Esophagus squamous epithelium (tissue), 5 donors: ENCODE measurements at places on chromosomes 7 and 10.

- no peak for DNase-seq
These were observed 13.0 kb upstream of the ANTXRL start for GRCh38 chr10:46273506-46274477.

DNA sequence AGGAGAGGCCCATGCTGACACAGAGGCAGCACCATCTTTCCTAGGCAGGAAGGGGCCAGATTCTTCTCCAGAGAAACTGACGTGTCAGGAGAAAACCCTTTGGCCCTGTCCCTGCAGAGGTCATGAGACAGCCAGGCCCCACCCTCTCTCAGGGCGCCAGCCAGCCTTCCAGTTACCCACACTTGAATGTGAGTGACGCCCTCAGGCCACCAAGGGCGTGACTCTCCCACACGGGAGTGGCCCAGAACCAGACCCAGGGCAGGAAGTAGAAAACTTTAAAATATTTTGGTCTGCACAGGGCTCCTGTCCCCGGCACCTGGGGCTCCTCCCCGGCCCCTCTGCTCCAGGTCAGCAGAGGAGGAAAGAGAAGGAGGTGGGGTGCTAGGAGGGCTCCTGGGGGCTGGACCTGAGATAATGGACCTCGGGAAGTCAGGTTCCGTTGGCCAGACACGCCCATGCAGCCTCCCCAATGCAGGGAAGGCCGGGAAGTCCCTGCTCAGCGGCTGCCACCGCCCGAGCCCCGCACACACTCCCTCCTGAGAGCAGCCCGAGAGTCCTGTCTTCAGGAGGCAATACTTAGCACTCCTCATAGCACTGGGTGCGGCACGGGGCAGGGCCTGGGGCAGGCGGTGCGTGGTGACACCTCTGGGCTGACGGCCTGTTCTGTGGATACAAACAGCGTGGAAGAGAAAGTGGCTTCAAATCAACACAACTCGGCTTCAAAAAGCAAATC lies 67.0 kb upstream of the CFAP46 start:
- DNase-seq: no peak

- no peak for DNase-seq
These were observed 121.8 kb downstream of the WDR37 start for GRCh38 chr10:1177936-1178335.

DNA sequence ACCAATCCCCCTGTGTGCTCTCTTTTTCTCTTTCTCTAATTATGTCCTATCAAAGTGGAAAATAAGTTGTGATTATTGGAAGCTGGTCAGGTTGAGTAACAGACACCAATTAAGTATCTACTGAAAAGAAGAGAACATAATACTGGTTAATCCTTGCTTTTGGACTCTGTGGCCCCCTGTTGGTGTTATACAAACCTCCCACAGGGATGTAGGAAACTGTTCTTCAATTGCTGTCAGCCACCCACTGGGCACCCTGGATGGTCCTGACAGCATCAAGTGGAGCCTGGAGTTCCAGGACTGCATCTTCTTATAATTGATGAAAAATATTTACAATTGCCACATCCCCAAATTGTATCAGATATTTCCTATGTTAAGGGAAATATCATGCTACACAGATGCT lies 939.7 kb downstream of the KCNMA1 start:
- no peak for DNase-seq

GRCh38 chr10:103843045-103843444 lies 12.3 kb downstream of the SH3PXD2A start:
- no peak for DNase-seq

DNA sequence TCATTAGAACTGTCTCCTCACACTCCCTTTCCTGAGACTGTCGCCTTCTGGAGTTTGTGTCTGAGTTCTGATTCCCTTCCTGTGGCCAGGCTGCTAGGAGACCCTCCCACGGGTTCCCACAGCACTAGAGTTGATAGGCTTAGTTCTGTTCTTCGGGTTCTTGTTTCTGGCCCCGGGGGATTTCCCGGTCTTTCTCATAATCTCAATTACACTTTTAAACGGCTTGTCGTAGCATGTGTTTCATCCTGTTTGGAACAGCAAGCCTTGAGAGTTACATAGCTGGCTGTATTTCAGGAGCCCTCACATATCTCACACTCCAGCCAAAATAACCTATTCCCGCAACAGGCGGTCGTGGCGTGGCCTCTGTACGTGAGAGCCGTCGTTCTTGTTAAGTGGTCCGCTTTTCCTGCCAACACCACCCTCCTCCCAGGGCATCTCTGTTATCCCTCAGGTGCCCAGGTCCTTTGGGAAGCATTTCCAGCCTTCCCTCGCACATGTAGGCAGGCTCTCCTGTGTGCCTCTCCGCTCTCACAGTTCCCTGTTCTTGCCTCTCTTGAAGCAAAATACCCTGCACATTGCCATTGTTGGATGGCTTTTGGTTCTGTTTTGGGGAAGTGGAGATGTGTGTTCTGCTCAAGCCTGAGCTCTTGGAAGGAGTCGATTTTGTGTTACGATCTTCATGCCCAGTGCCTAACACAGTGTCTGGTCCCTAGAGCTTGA lies 46.0 kb downstream of the CDC123 start:
- DNase-seq: no peak

DNA sequence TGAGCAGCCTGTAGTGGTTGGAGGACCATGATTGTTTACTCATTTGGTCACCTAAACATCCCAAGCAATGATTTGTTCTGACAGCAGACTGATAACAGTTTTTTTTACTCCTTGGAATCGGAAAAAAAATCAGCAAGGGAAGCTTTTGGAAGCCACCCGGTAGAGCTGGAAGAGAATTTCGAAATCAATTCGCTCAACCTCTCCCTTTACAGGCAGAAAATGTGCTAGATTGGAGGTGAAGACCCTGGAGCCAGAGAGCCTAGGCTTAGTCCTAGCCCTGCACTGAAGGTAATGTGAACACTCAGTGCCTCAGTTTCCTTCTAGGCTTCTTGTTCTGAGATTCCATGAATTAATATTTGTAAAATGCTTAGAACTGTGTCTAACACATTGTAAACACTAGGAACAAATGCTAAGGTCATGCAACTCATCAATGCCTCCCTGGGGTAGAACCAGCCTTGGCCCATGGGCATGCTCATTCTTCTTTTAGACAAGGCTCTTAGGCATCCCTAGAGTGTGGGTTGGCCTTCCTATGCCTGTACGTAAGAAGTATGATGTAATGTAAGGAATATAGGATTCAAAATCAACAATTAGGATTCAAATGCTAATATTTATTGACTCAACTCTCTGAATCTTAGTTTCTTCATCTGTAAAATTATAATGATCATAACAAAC lies 52.7 kb downstream of the MET start:
- DNase-seq: no peak

- DNase-seq: no peak
These were observed 175.0 kb downstream of the PLPP4 start for GRCh38 chr10:120632047-120632446.

DNA sequence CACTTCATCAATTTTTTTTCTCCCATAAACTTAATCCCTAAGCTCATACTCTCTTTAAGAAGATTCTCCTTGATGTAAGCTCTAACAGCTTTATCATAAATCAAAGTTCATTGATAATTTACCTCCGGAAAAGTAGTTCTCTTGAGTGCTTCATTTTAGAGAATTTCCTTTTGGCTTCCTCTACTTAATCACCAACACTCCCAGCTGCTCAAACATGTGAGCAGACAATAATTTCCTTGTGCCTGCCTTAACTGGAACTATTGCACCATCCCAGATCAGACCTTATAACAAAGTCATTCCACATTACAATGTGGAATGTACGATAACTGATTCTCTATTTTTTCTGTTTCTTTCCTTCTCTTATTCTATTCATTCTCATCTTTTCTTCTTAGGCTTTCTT lies 5.9 kb downstream of the FEZF1 start:
- no peak for DNase-seq

- DNase-seq: no peak
These were observed 81.9 kb downstream of the BUB3 start for GRCh38 chr10:123236126-123236525.

- no peak for DNase-seq
These were observed 78.8 kb downstream of the FGFR2 start for GRCh38 chr10:121519411-121519810.

DNA sequence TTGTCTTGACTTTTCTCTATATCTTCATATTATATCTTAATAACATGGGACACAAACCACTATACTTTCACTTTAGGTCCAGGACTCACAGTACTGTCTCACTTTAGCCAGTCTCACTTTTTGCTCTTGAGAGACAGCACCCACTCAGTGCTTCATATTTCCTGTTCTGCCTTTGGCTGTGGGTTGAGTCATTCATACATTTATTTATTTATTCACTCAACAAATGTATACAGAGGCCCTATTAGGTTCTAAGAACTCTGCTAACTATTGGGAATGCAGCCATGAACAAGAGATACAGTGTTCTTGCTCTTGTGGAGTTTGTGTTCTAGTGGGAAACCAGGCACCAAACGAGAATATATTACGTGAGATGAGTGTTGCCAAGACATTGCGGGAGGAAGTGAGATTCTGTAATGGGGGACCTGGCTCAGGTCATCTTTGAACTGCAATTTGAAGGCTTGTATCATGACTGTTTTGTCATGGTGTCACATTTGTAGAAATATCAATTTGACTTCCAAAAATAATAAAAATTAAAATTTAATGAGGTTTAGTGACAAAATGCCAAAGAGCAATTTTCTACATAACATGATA lies 190.1 kb downstream of the SDHAF3 start:
- no peak for DNase-seq

GRCh38 chr10:125857185-125857760 lies 23.8 kb downstream of the DHX32 start:
- DNase-seq: no peak

GRCh38 chr10:71323407-71323806 lies 4.3 kb downstream of the SLC29A3 start:
- DNase-seq: no peak

DNA sequence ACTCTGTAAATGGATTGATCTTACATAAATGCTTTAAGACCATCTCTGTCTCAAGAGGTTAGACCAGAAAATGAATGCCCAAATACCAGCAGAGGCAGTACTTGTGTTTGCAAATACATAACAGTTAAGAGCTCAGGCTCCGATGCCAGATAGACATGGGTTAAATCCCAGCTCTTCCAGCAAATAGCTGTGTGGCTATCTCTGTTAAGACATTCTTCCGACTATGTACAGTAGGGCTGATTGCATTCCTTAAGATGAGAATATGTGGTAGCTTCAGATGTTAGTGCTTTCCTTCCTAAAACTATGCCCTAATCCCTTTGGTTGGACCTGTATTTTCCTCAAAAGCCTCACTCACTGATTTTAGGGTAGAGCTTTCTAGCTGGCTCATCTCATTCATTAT lies 2.2 kb downstream of the IDE start:
- no peak for DNase-seq

- DNase-seq: no peak
These were observed 17.9 kb upstream of the SGMS1 start for GRCh38 chr10:50641626-50642025.

DNA sequence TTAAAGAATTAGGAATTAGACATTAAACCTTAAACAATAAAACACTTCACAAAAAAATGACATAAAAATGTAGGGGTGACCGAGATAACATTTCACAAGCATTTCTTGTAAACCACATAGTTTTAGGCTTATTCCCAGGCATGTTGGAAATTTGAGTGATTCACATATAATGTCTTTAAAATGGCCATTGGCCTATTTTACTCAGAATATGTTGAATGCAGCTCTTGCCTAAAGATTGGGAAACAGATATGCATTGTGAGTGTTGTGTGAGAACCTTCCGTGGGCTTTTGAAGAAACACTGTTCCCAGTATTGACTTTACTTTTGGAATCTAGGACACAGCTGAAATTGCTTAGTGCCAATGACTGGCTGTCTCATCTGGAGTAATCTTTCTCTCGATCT lies 79.6 kb downstream of the ARL5B start:
- no peak for DNase-seq

GRCh38 chr7:99248391-99249095 lies 24.1 kb upstream of the MYH16 start:
- no peak for DNase-seq

- DNase-seq: no peak
These were observed 24.4 kb downstream of the AKR1E2 start for GRCh38 chr10:4850397-4850796.

GRCh38 chr7:108094346-108094745 lies 35.8 kb downstream of the LAMB4 start:
- DNase-seq: no peak

- no peak for DNase-seq
These were observed 1.8 kb upstream of the CLDN15 start for GRCh38 chr7:101239191-101239950.

- no peak for DNase-seq
These were observed 8.1 kb upstream of the DEPP1 start for GRCh38 chr10:44986670-44987069.

DNA sequence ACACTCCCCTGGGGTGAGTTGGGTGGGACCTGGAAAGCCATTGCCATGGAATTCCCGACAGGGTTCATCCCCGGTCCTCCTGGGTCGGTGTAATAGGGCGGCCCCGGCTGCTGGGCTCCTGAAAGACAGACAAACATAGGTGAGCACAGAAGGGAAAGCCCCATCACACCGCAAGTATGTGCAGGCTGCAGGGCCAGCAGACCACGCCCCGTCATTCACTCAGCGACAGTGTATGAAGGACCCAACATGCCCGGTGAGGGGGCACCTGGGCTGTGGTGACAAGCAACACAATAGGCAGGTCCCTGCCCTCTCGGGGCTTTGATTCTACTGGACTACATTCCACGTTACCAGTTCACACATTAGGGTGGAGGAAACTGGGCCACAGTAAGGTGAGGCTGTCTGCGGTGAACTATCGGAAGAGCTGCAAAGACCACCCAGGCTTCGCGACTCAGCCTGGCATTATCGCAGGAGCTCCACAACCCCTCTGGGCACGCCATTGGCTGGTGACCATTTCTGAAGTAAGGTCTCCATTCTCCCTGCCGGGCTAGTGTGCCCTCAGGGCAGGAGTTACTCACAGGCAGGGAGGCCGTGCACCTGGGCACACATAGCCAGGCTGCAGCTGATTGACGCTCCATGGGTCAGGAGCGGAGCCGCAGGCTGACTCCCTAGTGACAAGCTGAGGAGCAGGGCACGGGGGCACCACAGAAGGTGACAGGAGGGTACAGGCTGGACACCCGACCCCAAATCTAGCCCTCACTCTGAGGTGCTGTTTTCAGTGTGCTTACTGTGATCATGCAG lies 99.2 kb downstream of the VOPP1 start:
- DNase-seq: no peak
